Bladder microvascular endothelial cell (primary cell): ENCODE measurements at places on chromosomes 3 and 15. TPM values are rescaled to one million over a fixed set of nuclear protein-coding genes. Genes with fewer than 3 reads are reported as not detected.

The ARNT2 gene
- total RNA-seq: under 0.01 and 0.44 TPM in 2 replicates

The ITPKA gene
- total RNA-seq: 0.16 and 0.57 TPM in 2 replicates

The HTR3E gene
- total RNA-seq: not detected in 2 replicates

The CFAP161 gene
- 0.19 and 0.65 TPM in 2 replicates for total RNA-seq

The ASB14 gene
- total RNA-seq: not detected in 2 replicates

The ECE2 gene
- total RNA-seq: not detected in 2 replicates

The PIERCE2 gene
- 0.32 and 1.2 TPM in 2 replicates for total RNA-seq

The ERC2 gene
- total RNA-seq: 0.49 and 2.8 TPM in 2 replicates

The AGTR1 gene
- not detected in 2 replicates for total RNA-seq

The FBXL2 gene
- 20.6 and 36.5 TPM in 2 replicates for total RNA-seq

The C3orf20 gene
- total RNA-seq: not detected in 2 replicates

The C3orf33 gene
- 0.65 and 1.6 TPM in 2 replicates for total RNA-seq

The LRRC58 gene
- total RNA-seq: 8.6 and 11.6 TPM in 2 replicates

The CGNL1 gene
- total RNA-seq: 1.9 and 23.0 TPM in 2 replicates

The GPR176 gene
- total RNA-seq: 15.7 and 22.5 TPM in 2 replicates

The CSPG5 gene
- 0.16 and 1.4 TPM in 2 replicates for total RNA-seq

The C3orf49 gene
- total RNA-seq: not detected in 2 replicates

The TNFSF10 gene
- 46.3 and 265 TPM in 2 replicates for total RNA-seq

The CACNA2D2 gene
- under 0.01 and 0.06 TPM in 2 replicates for total RNA-seq

The CAMK1 gene
- 32.8 and 33.2 TPM in 2 replicates for total RNA-seq

The LRRC31 gene
- total RNA-seq: not detected in 2 replicates

The DUOX1 gene
- not detected in 2 replicates for total RNA-seq

The KLHL18 gene
- 19.1 and 32.7 TPM in 2 replicates for total RNA-seq

The PTH1R gene
- 0.06 and 0.32 TPM in 2 replicates for total RNA-seq

The SAMD7 gene
- total RNA-seq: not detected in 2 replicates

The TRIM71 gene
- total RNA-seq: under 0.01 TPM in 1 of 2 replicates, not detected in the other

The GCHFR gene
- 22.2 and 30.2 TPM in 2 replicates for total RNA-seq

The PGBD4 gene
- 0.65 and 1.9 TPM in 2 replicates for total RNA-seq

The MFSD1 gene
- 46.1 and 75.0 TPM in 2 replicates for total RNA-seq

The FGF7 gene
- total RNA-seq: not detected in 2 replicates

The ALG1L2 gene
- total RNA-seq: 0.49 TPM in 1 of 2 replicates, not detected in the other

The PODXL2 gene
- total RNA-seq: 1.1 and 5.3 TPM in 2 replicates

The ERICH6 gene
- 0.06 TPM in 1 of 2 replicates, not detected in the other for total RNA-seq

The SLC22A13 gene
- total RNA-seq: 0.16 and 0.76 TPM in 2 replicates

The CAMP gene
- total RNA-seq: not detected in 2 replicates

The FOXB1 gene
- total RNA-seq: not detected in 2 replicates
